ENCODE measurements at places on chromosomes 13 and 19. TPM values are rescaled to one million over a fixed set of nuclear protein-coding genes. Genes with fewer than 3 reads are reported as not detected.

Gene FGF9
- 0.44 TPM for total RNA-seq

Gene SPINT2
- total RNA-seq = 239 TPM

GRCh38 chr19:1101337-1101698 lies 2.5 kb upstream of the GPX4 start:
- peaks cover 20% of the 10 kb centered on the region for H3K4me1 ChIP-seq
- no peaks in the 10 kb centered on the region for H3K36me3 ChIP-seq
- H3K27ac ChIP-seq = peak overlapping the region; percentile 80
- no peaks in the 10 kb centered on the region for H3K27me3 ChIP-seq
- DNase-seq = peak; percentile 31
- no peak overlapping the region for H3K4me3 ChIP-seq

DNA sequence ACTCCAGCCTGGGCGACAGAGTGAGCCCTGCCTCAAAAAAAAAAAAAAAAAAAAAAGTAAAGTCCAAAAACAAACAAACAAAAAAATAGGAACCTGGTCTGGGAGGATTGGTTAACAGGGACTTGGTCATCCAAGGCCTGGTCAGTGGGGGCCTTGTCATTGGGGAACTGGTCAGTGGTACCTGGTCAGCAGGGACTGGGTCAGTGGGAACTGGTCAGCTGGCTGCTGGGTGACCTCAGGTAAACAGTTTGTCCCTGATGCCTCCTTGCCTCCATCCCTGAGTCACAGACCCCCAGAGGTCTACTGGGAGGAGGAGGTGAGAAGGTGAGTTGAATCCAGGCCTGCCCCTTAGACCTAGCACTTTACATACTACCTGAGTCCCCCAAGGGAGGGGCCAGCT lies 5.7 kb upstream of the ZNF14 start:
- no peak overlapping the region for H3K4me3 ChIP-seq
- H3K27me3 ChIP-seq = no peaks in the 10 kb centered on the region
- DNase-seq = no peak
- no peaks in the 10 kb centered on the region for H3K4me1 ChIP-seq
- no peaks in the 10 kb centered on the region for H3K36me3 ChIP-seq
- no peak overlapping the region for H3K27ac ChIP-seq

GRCh38 chr13:40456397-40456953 lies 210.0 kb downstream of the FOXO1 start:
- no peaks in the 10 kb centered on the region for H3K36me3 ChIP-seq
- DNase-seq = peak; percentile 34
- no peaks in the 10 kb centered on the region for H3K4me1 ChIP-seq
- no peaks in the 10 kb centered on the region for H3K27me3 ChIP-seq
- H3K4me3 ChIP-seq = no peak overlapping the region
- H3K27ac ChIP-seq = no peak overlapping the region

DNA sequence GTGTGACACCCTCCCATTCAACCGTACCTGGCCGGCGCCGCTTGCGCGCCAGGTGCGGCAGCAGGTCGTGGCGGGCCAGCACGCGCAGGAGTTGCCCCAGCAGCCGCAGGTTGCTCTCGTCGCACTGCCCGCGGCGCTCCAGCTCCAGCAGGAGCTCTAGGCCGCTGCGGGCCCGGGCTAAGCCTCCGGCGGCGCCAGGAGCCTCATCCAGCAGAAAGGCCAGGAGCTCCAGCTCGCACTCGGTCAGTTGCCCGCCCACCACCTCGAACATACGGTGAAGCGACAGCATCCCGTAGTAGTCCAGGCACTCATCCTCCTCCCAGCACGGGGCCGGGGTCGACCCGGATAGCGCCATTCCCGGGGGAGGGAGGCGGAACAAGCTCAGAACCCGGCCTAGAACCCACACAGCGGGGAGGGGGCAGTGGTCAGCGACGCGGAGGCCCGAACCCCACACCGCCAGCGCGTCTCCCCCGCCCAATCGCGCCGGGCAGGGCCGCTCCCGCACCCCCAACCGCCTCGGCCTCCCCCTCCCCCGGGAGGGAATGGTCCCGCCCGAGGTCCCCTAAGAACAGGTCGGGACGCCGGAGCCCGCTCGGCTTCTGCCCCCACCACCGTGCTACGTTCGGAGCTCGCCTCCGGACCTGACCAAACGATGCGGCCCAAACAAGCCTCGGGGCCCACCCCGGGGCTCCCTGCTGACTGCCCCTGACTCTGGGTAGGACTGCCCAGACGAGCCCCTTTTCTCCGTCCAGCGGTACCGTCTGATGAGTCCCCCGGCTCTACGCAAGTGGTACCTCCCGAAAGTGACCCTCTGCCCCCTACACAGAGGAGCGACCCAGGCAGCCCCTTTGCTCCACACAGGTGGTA lies 591 bp downstream of the DEDD2 start:
- no peaks in the 10 kb centered on the region for H3K27me3 ChIP-seq
- peak overlapping the region; percentile 69 for H3K4me3 ChIP-seq
- peaks cover 15% of the 10 kb centered on the region for H3K4me1 ChIP-seq
- DNase-seq = peak; percentile 76
- no peaks in the 10 kb centered on the region for H3K36me3 ChIP-seq

DNA sequence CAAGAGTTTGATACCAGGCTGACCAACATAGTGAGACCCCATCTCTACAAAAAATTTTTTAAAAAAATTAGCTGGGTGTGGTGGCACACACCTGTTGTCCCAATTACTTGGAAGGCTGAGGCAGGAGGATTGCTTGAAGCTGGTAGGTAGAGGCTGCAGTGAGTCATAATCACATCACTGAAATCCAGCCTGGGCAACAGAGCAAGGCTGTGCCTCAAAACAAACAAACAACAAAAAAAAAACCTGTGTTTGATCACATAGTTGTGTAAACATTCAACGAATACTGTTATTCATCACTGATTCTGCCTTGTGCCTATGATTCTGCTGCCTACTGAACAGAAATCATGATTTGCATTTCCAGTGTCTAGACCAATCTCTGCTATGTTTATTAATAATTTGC lies 134.0 kb downstream of the TBC1D4 start:
- no peak overlapping the region for H3K27ac ChIP-seq
- H3K4me3 ChIP-seq = no peak overlapping the region
- H3K27me3 ChIP-seq = no peaks in the 10 kb centered on the region
- H3K4me1 ChIP-seq = no peaks in the 10 kb centered on the region

GRCh38 chr19:10862561-10863106 lies 8.7 kb upstream of the CARM1 start:
- no peaks in the 10 kb centered on the region for H3K27me3 ChIP-seq
- H3K4me1 ChIP-seq = no peaks in the 10 kb centered on the region
- H3K27ac ChIP-seq = peak overlapping the region; percentile 67
- no peak for DNase-seq
- H3K36me3 ChIP-seq = no peaks in the 10 kb centered on the region

- H3K4me3 ChIP-seq = peak overlapping the region; percentile 48
- no peaks in the 10 kb centered on the region for H3K4me1 ChIP-seq
- H3K27me3 ChIP-seq = no peaks in the 10 kb centered on the region
- H3K27ac ChIP-seq = no peak overlapping the region
- peaks cover 1% of the 10 kb centered on the region for H3K36me3 ChIP-seq
Observed at GRCh38 chr19:46849610-46850009, 1.0 kb downstream of the AP2S1 start.

- H3K27ac ChIP-seq = no peak overlapping the region
- H3K36me3 ChIP-seq = no peaks in the 10 kb centered on the region
- no peaks in the 10 kb centered on the region for H3K27me3 ChIP-seq
- no peaks in the 10 kb centered on the region for H3K4me1 ChIP-seq
Observed at GRCh38 chr19:41932259-41932719, 4.0 kb upstream of the ERFL start.

DNA sequence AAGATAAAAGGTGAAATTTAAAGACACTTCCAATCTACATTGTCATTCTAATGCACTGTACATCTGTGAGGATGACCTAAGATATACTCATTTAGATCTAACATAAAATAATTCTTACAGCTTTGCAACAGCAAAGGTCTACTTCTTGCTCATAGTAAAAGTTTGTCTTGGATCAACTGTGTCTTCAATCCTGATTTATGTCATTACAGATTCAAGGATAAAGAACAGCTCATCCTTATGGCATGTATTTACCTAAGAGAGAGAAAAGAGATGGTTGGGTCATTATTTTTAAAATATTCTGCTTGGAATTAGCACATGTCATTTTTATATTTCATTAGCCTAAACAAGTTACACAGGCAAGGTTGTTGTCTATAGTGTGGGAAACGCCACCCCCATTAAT lies 2193.1 kb downstream of the PCDH9 start:
- DNase-seq = no peak
- no peak overlapping the region for H3K4me3 ChIP-seq
- no peak overlapping the region for H3K27ac ChIP-seq
- H3K36me3 ChIP-seq = no peaks in the 10 kb centered on the region
- H3K4me1 ChIP-seq = no peaks in the 10 kb centered on the region

DNA sequence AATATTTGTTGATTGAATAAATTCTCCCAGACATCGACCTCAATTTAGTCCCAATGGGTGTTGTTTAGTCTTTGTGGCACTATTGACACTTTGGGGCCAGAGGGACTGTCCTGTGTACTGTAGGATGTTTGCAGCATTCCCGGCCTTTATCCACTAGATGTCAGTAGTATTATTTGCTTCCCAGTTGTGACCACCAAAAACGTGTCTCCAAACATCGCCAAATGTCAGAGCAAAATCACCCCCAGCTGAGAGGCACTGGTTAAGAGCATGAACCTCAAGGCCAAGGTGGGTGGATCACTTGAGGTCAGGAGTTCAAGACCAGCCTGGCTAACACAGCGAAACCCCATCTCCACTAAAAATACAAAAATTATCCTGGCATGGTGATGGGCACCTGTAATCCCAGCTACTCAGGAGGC lies 15.4 kb downstream of the NLRP12 start:
- no peaks in the 10 kb centered on the region for H3K4me1 ChIP-seq
- H3K27ac ChIP-seq = no peak overlapping the region
- H3K36me3 ChIP-seq = no peaks in the 10 kb centered on the region
- DNase-seq = no peak
